ENCODE measurements at places on chromosomes 5 and 9. TPM values are rescaled to one million over a fixed set of nuclear protein-coding genes. Genes with fewer than 3 reads are reported as not detected.

IL13 gene
- total RNA-seq, result 4.8 TPM

ARID3C gene
- 0.29 TPM for total RNA-seq

ADGRD2 gene
- not detected for total RNA-seq

GDNF gene
- not detected for total RNA-seq

ACER2 gene
- 1.2 TPM for total RNA-seq

OBP2A gene
- not detected for total RNA-seq

CNTFR gene
- not detected for total RNA-seq

CDKN2B gene
- not detected for total RNA-seq

TTC16 gene
- total RNA-seq, result 2.1 TPM

IFNE gene
- not detected for total RNA-seq

QRFP gene
- not detected for total RNA-seq

S100Z gene
- total RNA-seq, result 0.36 TPM

MOB3B gene
- total RNA-seq, result 0.47 TPM

IGIP gene
- total RNA-seq, result 1.5 TPM

CTXN3 gene
- total RNA-seq, result not detected

GABRA1 gene
- total RNA-seq, result not detected

SLC6A7 gene
- total RNA-seq, result not detected

OLFML2A gene
- not detected for total RNA-seq

ZNF883 gene
- 1.6 TPM for total RNA-seq

CCDC187 gene
- total RNA-seq, result 0.07 TPM

CD72 gene
- 15.5 TPM for total RNA-seq

EXOSC3 gene
- total RNA-seq, result 111 TPM

SPINK4 gene
- total RNA-seq, result not detected

NFIL3 gene
- total RNA-seq, result 78.3 TPM

CSNK1A1 gene
- total RNA-seq, result 154 TPM

WDR5 gene
- total RNA-seq, result 50.9 TPM

FOXD4L3 gene
- 0.14 TPM for total RNA-seq

INSL4 gene
- total RNA-seq, result not detected

MEIKIN gene
- not detected for total RNA-seq

FBXL7 gene
- total RNA-seq, result not detected

CORO2A gene
- total RNA-seq, result 13.4 TPM

SCGB3A2 gene
- total RNA-seq, result not detected

GLRA1 gene
- total RNA-seq, result not detected

PAEP gene
- not detected for total RNA-seq

PURA gene
- total RNA-seq, result 9.2 TPM

PRDM9 gene
- total RNA-seq, result not detected

CYSTM1 gene
- 15.8 TPM for total RNA-seq

KCNIP1 gene
- not detected for total RNA-seq

PPP1R26 gene
- 0.58 TPM for total RNA-seq

SET gene
- 749 TPM for total RNA-seq

DNAH5 gene
- not detected for total RNA-seq

WDR31 gene
- 1.3 TPM for total RNA-seq

NOXA1 gene
- 0.72 TPM for total RNA-seq

CEP72 gene
- total RNA-seq, result 27.0 TPM
